ENCODE measurements at places on chromosomes 3 and 15.

DNA sequence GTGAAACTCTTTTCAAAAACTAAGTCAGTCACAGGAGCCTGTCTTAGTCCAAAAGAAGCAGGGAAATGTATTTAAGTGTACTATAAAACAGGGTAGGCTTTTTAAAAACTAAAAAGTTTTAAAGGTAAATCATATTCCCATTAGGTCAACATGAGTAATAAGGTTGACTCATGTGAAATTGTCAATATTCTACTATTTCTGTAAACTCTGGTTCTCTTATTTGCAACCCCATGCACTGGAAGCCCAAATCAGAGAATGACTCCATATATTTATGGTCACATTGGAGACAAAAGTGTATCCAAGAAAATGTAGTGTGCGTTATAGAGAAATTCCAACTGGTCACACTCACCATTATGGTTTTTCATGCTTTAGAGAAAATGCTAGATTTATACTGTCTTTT is 600.3 kb upstream of the TGFBR2 start:
- no peak for DNase-seq

DNA sequence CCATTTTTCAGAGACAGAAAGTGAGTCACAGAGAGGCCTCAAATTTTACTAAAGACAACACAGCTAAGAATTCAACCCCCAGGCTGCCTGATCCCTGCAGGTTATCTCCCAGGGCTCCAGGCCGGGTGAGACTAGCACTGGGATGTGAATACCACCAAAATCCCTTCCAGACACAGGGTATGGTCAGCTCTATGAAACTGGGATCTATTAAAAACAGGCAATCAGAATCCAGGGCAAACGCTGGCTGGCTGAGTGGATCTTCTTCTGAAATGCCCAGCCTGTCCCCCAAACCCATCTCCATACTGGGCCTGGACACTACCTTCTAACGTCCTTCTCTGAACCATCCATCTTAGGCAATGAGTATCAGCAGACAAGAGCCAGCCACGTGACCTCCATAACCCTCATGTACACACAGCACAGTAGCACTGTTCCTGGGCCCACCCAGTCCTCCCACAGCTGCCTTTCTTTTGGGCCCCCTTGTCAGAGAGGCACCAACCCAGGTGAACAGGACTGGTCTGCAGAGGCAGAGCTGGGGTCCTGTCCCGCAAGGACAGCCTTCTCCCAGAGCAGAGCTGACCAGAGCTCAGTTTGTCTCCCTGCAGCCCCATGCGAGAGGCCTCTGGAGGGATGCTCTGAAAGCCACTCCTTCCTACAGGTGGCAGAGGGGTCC is 1.9 kb downstream of the RAB6B start:
- no peak for DNase-seq

- no peak for DNase-seq
These were observed 274.5 kb downstream of the SLC9A9 start for GRCh38 chr3:143573610-143574303.

DNA sequence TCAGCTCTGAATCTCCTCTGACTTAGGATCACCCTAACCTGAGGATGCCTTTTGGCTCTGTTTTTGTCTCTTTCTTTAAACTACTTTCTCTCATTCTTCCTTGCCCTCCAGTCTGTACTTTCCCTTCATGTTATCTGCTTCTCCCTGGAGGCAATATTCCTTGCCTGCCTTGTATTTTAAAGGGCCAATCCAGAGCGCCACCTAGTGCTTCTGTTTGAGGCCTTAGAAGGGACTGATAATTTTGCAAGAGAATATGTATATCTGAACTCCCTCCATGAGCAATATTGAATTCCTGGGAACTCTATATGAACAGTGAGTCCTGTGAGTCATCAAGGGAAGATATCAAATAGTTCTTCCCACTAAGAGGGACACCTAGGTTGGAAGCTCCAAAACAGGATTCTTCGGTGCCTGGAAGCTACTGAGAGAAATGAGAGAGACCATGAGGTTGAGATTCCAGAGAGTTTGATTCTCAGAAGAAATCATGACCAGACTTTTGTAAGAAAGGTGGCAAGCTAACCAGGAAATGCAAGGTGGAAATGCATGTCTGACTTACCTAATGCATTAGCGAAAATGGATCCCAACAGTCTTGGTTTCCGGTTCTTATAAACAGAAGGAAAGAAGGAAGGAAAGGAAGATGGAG is 203.8 kb upstream of the CD96 start:
- DNase-seq: peak; percentile 19

GRCh38 chr3:104102386-104102785 is 1264.3 kb upstream of the ALCAM start:
- DNase-seq: peak; percentile 40

GRCh38 chr3:157071744-157072525 is 88.0 kb downstream of the CCNL1 start:
- no peak for DNase-seq

- no peak for DNase-seq
These were observed 167.6 kb downstream of the EPHA3 start for GRCh38 chr3:89275001-89275400.

DNA sequence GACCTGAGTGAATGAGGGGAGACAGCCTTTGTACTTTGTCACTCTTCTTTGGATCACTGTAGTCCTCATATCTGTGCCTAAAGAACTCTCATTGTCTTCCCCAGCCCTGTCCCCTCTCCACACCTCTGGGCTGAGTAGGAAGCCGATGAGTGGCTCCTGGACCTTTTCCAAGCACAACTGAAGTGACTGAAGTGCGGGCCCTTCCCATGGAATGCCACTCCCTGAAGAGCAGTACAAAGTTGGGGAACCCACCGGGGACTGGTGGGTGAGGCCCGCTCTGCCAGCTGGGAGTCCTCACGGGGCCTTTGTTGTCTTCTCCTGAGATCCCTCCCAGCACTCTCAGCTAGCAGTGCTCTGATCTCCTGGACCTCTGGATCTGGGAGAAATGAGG is 90.1 kb downstream of the AAGAB start:
- no peak for DNase-seq

DNA sequence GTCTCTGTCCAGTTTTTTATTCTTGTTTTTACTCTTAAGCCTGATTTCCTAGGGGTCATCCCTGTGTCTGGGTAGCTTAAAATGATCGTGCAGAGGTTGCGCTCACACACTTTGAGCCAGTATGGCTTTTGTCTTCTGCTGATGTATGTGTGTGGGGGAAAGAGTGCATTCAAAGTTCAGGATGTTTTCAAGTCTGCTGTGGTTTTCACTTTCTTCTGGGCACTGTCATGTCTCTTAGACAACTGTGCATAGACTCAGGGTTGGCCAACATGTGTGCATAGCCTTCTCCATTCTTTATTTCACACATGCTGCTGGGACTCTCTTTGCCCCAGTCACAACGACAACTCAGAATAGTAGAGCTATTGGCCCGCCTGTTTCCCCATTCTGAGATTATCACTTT is 139.1 kb downstream of the WNT7A start:
- DNase-seq: no peak
